DMS 273 treated with DMSO at 0.1 percent for 48 hours (cell line): ENCODE measurements at places on chromosomes 11 and 22.

DNA sequence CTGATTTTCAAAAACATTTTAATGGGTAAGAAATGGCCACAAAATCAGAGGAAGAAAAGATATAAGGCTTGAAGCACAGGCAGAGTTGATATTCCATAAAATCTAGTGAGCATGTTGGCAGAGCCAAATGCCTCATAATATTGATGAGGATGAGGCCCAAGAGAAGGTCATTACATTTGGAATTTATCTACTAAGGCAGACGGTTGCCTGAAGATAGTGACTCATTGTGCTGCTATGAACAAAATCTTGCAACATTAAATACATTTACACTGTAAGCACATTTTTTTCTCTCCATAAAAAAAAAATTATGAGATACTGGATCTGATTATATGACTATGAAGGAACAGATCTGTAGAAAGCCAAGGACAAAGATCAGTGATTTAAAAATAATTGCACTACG lies 881.4 kb upstream of the CHORDC1 start:
- no peak for DNase-seq

DNA sequence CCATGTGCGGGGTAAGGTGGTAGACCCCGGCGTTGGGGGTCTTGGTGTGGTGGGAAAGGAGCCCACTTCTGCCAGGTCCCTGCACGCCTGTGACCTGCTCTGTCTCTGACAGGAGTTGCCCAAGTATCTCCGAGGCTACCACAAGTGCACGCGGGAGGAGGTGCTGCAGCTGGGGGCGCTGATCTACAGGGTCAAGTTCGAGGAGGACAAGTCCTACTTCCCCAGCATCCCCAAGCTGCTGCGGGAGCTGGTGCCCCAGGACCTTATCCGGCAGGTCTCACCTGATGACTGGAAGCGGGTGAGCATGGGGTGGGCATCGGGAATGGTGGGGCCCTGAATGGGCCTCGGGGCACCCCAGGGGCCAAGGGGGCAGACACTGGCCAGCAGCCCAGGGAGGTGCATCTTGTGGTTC lies 83.0 kb downstream of the MYO7A start:
- no peak for DNase-seq

- no peak for DNase-seq
Measured at GRCh38 chr22:37318364-37319109, 36.2 kb downstream of the CYTH4 start.

GRCh38 chr11:36463781-36464180 lies 46.3 kb downstream of the TRAF6 start:
- no peak for DNase-seq

GRCh38 chr11:8017071-8017470 lies 29.9 kb downstream of the EIF3F start:
- no peak for DNase-seq

- no peak for DNase-seq
Measured at GRCh38 chr22:20563941-20564371, 56.5 kb downstream of the MED15 start.

- DNase-seq: no peak
Measured at GRCh38 chr11:64150481-64151239, 15.3 kb downstream of the MACROD1 start.

DNA sequence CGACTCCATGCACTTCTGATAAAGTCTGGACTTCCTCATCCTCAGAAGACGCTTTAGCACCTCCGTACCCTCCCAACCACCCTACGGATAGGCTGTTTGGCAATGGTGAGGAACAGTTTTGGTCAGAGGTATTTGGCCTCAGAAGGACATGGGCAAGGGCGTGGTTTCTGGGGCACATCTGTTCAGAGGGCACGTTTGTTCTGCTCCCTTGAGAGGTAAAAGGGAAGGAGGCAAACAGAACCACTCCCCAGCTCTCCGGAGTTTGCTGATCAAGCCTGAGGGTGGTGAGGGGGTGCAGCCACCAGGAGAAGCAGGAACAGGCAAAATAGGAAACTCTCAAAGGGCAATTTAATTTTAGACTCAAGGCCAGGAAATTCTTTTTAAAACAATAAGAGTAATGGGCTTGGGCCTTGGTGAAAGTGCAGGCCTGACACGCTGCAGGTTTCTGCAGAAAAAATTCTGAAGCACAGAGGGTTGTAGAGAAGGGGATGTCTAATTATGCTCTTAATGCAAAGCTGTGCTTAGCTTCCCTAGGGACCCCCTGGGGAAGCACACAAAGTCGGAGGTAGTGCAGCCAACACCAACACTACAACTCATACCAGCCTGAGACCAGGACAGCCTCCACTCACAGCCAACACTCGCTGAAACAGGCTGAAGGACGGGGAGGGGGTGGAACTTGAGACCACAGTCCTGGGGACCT lies 23.3 kb downstream of the ETS1 start:
- DNase-seq: no peak

DNA sequence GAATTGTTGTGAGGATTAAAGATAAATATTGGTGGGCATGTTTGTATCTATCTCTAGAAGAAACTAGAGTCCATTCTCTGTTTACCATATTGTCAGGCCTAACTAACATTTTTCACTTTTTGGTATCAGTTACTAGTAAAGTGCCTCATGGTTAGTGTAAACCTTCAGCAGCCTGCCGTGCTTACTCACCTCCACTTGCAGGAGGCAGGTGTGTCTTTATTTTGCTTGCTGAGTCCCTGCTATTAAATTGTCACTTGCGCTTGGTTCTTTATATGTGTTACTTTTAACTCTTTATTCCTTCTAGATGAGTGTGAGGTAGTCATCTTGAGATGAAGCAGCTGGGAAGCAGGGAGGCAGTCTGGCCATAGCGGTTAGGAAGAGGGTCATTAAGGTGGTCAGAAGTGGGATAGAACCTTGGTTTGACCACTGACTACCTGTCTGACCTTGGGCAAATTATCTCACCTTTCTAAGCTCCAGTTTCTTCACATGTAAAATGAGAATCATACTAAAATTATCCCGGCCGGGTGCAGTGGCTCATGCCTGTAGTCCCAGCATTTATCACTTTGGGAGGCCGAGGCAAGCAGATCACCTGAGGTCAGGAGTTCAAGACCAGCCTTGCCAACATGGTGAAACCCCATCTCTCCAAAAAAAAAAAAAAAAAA lies 21.2 kb downstream of the PPP6R3 start:
- no peak for DNase-seq

GRCh38 chr22:27466778-27467438 lies 334.6 kb downstream of the MN1 start:
- no peak for DNase-seq
